ENCODE measurements at places on chromosomes 11 and 22.

- DNase-seq: no peak
Measured at GRCh38 chr11:111796696-111797095, 30.5 kb upstream of the PPP2R1B start.

DNA sequence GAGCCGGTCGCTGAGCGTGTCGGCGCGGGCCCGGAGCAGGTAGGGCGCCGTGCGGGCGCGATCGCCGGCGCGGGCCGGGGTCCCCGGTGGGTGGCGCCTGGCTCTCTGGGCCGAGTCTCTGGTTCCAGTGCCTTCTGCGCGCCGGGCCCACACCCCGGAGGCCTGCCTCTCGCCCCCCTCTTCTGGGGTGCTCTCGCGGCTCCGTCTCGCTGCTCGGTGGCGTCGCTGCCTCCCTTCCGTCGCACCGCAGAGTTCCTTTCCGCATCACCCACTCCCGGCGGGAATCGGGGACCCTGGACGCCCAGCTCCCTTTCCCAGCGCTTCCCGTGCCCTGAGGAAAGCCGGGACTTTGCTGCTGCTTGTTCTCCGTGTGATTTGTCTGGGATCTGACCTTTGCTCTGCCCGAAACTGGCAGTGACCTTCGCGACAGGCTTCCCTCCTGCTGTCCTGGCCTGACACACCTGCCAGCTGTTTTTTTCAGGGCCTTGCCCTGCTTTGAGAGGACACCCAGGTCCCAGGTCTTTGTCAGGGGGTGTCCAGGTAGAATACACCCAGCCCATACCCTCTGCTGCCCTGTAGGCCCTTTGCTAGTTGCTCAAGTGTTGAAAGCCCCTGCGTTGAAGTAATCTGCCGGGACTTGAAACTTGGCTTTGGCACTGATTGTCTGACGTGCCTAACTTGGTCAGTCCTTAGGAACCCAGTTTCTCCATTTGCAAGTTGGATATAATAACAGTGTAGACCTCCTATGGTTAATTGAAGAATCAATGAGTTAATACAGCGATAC, 711 bp downstream of the FDX1 start:
- DNase-seq: no peak

GRCh38 chr22:39012533-39013511, 1.2 kb upstream of the APOBEC3C start:
- no peak for DNase-seq

- DNase-seq: no peak
Measured at GRCh38 chr22:44495629-44496028, 2.4 kb downstream of the RTL6 start.

DNA sequence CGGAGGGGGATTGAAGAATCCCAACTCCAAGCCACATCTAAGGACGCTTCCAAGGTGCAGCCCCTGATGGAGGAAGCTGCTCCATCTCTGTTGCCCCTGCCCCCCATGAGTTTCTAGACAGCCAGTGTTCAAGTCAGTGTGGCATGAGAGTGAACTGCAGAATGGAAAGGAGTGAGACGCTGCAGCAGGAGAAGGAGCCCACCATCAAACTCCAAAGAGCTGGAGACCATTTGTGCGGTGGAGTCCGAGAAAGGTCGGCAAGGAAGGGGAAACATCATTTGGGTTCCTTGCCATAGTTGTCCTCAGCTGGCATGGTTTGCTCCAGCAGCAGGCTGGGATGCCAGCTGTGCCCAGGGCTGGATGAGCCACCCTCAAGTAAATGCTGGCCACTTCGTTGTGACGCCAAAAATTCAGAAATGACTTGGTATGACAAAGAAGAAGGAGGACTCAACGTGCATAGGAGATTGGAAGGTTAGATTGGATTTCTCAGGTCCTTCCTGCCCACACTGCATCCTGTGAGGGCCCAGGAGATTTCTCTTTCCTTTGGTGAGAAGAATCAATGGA, 16.4 kb downstream of the APOL2 start:
- DNase-seq: no peak

DNA sequence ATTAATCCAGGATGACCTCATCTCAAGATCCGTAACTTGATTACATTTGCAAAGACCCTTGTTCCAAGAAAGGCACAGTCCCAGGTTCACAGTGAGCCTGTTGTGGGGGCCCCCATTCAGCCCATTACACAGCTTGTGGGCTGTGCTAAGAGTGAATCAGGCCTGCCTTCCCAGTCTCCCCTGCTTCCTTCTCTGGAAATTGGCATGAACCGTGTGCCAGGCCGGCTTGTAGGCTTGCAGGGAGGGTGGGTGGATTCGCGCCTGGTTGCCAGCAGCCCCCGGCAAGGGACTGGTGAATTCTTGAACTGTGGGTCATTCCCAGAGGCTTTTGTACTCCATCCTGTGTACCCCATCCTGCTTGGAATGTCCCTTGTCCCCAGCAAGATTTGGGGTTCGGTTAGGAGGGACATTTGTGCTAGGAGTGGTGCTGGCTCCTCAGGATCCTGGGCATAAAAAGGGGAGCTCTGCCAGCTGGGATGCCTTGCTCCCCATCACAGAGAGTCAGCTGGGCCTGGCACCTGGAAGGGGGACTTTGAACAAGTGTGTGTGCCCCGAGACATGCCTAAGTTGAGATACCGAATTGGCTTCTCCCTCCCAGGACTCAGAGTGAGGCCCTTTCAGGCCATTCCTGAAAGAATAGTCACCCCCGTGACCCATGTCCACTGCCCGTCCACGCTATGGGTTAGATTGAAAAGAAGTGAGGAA, 818.2 kb downstream of the BRD1 start:
- no peak for DNase-seq

- DNase-seq: no peak
Measured at GRCh38 chr11:115279813-115280761, 224.1 kb downstream of the CADM1 start.

DNA sequence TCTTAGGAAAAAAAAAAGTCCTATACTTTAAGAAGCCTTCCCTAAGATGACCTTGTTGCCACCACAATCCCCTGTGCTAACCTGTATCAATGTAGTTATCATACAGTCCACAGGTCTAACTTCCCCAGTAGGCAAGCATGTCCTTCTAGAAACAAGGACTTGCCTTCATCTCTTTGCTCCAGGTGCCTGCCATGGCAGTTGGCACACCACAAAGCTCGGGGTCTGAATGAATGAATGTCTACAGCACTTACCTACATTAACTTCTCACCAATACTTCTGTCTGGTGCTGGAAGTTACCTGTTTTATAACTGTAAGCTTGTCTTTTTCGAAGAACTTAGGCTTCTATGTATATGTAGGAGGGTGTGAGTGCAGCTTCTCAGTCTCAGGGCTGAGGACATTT, 23.4 kb downstream of the CLPB start:
- no peak for DNase-seq

DNA sequence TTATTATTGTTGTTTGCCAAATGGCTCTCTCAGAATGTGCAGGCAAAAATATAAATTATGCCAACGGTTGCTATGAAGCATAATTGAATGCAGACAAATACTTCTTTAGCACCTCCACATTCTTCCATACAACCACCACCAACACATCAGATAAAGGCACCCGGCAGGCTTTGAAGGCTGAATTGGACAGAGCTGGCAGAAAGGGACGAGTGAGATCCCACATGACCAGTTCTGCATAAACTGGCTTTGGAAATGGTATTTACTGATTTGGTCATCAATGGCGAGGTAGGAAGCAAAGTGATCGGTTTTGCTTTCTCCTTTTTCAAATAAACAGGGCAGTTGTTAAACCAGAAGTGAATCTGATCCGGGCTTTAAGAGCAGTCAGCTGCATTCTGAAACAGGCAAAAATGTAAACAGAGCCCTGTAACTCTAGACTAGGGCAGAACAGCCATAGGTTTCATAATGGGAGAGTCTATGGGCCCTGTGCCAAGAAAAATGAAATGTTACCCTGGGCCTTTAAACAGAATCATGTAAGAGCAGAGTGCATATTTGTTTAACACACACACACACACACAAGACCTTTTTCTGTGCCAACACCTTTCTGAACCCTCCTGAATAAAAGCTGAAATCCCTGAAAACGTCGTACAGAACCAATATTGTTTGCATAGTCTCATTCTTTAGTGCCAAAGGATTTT, 97.7 kb downstream of the MPPED2 start:
- no peak for DNase-seq

- DNase-seq: no peak
Measured at GRCh38 chr22:26354707-26355106, 74.4 kb upstream of the ASPHD2 start.

- no peak for DNase-seq
Measured at GRCh38 chr11:72647882-72648281, 26.3 kb downstream of the PDE2A start.

DNA sequence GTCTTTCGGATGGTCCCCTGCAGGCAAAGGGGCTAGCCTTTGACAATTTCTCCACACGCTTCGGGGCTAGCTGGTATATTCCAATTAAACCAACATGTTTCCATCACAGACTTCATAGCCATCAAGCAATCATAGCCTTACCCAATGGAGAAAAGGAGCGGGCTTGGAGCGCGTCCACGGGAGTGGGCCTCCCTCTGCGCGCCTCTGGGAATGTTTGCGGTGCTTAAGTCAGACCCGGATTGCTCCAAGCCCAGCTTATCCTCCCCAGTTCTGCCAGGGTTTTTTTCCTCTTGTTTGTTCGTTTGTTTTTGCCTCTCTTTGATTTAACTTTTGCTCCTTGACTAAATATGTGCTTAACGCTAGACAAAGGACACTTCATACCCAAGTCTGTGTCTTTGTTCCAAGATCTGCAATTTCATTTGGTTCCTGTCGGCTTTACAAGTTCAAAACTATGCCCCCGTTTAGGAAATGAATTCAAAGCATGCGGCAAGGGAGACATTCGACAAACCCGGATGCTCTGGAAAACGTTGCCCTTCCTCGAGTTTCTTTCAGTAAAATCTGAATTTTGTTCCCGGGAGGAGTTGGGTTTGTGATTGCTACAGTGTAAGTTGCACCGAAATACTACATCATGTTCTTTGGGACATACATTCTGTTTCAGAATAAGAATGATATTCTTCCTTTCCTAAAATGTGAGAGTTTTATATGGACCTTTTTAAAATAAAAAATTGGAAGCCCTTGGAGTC, 1.0 kb upstream of the GLB1L2 start:
- no peak for DNase-seq

DNA sequence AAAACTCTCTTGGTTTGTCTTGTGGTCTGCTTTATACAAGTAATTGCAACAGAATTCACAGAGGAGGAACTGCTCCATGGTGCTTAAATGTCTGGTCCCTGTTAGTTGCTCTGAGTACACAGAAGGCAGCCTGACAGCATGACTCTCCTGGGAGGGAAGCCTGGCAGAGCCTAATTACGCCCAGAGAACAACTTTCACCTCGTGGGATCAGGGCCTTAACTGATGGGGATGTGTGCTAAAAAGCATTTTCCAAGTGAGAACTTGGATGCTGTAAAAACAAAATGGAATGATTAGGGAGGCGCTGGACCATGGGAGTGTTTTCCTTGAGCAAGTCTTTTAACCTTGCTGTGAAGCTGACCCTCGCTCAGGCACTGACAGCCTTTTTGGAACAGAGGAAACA, 154.0 kb upstream of the TENM4 start:
- no peak for DNase-seq

DNA sequence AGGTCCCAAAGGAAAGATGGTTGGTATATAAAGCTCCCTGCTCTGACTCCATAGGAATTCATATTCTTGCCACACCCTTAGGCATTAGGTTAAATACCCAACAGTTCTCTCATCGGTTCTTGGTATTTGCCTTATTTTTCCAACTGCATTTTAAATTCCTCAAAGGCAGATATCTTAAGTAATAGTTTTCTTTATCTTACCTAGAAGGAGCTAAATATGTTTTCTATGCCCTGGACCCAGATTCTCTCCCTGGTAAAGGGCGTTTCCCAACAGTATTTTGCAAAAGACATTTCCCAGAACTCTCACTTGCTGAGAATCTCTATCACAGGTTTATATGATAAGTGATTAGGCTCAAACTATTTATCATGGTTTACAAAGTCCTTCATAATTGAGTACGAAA, 158.6 kb upstream of the BDNF start:
- DNase-seq: no peak

DNA sequence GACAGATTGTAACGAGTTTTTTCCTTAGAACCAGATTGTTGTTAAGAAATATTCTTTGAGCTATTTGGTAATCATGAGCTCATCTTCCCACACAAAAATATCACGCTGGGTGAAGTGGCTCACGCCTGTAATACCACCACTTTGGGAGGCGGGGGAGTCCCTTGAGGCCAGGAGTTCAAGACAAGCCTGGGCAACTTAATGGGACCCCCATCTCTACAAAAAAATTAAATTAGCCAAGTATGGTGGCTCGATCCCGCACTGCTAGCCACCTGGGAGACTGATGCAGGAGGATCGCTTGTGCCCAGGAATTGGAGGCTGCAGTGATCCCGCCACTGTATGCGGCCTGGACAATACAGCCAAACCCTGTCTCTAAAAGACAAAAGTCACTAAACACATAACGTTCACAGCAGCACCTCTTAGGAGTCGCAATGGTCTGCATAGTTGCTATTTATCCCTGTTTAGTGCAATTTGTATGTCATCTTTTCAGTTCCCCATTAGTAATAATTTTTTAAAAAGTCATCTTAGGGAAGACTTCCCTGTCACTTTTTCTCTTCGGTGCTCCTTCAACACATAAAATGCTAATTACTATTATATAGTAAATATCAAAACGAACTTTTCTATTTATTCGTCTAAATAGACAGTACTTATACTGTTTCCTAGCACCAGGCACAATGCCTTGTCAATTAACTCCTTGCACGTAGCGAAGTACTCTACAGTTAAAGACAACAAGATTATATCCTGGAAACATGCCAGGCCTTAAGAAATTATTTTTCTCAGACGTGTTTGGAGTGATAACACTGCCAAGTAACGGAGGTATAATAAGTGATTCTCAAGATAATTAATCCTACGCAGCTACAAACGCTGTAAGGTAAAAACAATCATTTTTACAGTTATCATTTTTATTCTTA, 1.1 kb downstream of the ST13 start:
- no peak for DNase-seq

GRCh38 chr11:73946798-73947458, 3.9 kb upstream of the DNAJB13 start:
- DNase-seq: no peak

- DNase-seq: no peak
Measured at GRCh38 chr22:17281440-17281841, 62.2 kb upstream of the ADA2 start.

DNA sequence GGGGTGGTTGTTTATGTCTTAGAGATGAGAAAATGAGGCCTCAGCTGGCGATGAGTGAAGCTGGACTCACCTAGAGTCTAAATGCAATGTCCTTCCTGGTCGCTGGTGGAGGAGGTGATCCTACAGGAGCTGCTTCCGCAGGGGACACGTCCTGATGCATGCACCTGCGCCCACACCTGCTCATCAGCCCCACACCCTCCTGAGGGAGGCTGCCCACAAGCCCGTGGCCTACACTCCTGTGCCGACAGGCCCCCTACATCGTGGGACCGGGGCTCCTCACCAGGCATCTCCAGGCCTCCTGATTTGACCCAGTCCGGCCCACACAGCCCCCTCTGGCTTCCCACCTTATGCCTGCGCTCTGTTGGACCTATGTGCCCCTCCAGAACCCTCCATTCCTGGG, 857.2 kb downstream of the TBC1D22A start:
- DNase-seq: no peak

GRCh38 chr22:49393526-49393925, 434.1 kb downstream of the BRD1 start:
- no peak for DNase-seq

- DNase-seq: no peak
Measured at GRCh38 chr11:64069401-64070313, 33.9 kb downstream of the FLRT1 start.

GRCh38 chr11:5808500-5809121, at the start of gene OR52N2:
TSS of gene OR52N2 (plus strand) at chr11:5808924. CDS start at chr11:5820336, 11,412 bp downstream.
- peak; percentile 61 for DNase-seq

- DNase-seq: no peak
Measured at GRCh38 chr22:17732251-17732854, 41.9 kb downstream of the BID start.

All from stimulated activated CD8-positive, alpha-beta memory T cell treated with anti-CD3 and anti-CD28 coated beads, Interleukin-12 subunit alpha, Interleukin-12 subunit beta, amount 100 ng/mL, for 1 hour (primary cell).